Stimulated activated CD4-positive, alpha-beta T cell treated with anti-CD3 and anti-CD28 coated beads, Interleukin-1b, Interleukin-23, amount 100 ng/mL, for 4 hours (primary cell): ENCODE measurements at places on chromosomes 2 and 18.

- no peak for DNase-seq
Measured at GRCh38 chr18:79542876-79543750, 136.5 kb upstream of the CTDP1 start.

DNA sequence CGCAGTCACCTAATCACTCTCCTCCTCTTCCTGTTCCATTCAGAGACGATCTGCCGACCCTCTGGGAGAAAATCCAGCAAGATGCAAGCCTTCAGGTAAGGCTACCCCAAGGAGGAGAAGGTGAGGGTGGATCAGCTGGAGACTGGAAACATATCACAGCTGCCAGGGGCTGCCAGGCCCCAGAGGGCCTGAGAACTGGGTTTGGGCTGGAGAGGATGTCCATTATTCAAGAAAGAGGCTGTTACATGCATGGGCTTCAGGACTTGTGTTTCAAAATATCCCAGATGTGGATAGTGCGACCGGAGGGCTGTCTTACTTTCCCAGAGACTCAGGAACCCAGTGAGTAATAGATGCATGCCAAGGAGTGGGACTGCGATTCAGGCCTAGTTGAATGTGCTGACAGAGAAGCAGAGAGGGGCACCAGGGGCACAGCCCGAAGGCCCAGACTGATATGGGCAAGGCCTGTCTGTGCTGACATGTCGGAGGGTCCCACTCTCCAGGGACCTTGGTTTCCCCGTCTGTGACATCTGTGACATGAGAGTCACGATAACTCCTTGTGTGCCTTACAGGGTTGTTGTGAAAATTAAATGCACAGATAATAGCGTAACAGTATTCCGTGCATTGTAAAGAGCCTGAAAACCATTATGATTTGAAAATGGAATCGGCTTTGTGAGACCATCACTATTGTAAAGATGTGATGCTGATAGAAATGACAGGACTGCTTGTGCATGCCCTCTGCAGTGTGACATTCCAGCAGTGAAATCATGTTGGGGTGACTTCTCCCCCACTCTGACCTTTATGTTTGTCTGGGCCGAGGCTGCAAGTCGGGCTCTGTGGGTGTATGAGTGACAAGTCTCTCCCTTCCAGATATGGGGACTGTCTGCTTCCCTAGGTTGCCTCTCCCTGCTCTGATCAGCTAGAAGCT, 510 bp downstream of the IL1RN start:
- DNase-seq = no peak

DNA sequence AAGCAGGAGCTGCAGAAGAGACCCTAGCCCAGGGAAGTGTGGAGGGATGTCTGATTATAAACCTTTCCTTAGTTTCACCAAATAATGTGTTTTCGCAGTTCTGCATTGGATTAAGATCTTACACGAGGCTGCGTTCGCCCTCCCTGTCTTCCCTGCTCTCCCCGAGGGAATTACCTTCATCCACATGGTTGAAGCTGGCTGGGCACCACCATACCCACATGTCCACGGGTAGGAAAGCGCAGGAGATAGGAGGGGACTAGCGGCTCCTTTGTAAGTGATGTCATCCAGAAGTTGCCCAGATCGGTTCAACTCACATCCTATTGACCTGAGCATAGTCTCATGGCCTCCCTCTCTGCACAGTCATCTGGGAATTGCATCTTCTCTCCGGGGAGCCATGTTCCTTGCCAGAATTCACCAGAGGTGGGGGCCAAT, 1.1 kb downstream of the TTL start:
- DNase-seq = no peak

DNA sequence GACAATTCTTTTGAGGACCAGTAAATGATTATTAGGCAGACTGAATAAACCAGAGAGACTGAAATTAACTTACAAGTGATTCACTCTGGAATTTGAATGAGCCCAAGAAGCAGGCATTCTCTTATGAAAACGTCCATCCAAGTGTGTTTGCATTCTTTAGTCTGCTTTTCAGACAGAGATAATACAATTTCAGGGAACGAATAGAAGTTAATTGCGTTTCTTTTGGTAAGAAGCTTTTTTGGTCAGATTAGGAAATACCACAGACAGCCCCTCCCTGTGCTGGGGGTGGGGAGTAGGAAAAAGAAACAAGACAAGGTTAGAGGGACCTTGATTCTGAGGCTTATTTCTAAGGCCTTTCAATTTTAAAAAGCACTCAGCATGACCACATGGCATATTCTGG, 874.4 kb downstream of the SUCLG1 start:
- no peak for DNase-seq

- DNase-seq = no peak
Measured at GRCh38 chr18:67232406-67232805, 284.1 kb downstream of the DSEL start.

GRCh38 chr2:43759195-43759594, 14.6 kb upstream of the DYNC2LI1 start:
- no peak for DNase-seq

DNA sequence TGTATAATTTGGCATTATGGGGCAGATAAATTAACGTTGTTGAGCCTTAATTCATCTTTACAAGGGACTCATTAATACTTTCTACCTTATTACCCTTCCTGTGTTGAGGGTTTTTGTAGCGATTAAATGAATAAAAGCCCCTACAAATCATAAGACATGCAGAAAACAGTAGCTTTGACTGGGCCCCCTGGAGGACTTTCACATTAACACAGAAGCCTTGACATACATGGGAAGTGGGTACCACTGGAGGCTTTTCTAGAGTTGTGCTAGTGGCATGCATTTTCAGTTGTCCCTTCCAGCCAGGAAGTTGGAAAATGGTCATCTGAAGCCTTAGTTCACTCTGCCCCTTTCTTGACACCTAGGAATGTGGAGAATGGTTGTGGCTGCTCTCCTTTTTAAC, 30.2 kb downstream of the MTA3 start:
- no peak for DNase-seq

GRCh38 chr2:235924675-235925063, 243.5 kb downstream of the GBX2 start:
- no peak for DNase-seq

DNA sequence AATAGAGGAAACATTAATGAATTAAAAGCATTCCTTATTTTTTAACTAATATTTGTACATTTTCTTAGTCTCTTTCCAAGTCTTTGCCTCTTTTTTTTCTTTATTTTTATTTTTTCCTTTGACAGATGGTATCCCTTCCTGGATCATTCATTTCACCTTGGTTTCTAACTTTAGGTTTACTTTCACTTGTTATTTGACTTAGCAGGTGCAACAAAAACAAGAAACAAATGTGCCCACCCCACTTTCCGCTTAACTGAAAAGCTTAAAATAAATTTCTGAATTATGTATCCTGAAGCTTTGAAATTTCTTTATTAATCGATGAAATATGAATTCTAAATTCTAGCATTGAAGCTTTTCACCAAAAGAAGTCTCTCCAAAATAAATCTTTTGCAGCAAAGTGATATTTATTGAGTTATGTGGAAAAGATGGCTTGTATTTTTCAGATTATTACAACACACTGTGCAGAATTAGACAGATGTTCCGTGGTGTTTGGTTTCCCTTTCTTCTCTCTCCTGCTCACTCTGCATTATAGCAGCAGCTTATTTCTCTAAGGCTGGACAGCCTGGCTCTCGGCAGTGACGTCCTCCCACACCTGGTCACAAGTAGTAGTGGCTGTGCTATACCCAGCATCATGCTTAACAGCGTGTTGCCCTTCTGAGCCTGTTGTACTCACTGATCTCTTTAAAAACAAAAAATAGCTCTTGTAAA, 99.1 kb upstream of the ZNF397 start:
- DNase-seq = no peak

GRCh38 chr2:176747928-176748327, 464.7 kb upstream of the HNRNPA3 start:
- no peak for DNase-seq

DNA sequence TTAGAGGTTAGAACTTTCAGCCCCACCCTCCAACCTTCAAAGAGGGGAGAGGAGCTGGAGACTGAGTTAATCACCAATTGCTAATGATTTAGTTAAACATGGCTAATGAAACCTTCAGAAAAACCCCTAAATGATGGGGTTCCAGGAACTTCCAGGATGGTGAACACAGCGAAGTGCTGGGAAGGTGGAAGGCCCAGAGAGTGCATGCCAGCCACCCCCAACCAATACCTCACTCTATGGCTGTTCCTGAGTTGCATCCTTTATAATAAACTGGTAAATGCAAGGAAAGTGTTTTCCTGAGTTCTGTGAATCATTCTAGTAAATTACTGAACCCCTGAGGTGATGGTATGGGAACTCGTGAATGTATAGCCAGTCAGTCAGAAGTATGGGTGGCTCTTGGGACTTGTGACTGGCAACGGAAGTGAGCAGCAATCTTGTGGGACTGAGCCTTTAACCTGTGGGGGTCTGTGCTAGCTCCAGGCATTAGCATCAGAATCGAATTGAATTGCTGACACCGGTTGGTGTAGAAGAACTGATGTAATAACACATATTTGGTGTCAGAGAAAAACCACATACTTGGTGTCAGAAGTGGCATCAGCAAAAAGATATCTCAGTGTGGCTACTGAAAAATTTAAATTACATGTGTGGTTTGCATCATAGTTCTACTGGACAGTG, 37.4 kb downstream of the NPHP1 start:
- no peak for DNase-seq

DNA sequence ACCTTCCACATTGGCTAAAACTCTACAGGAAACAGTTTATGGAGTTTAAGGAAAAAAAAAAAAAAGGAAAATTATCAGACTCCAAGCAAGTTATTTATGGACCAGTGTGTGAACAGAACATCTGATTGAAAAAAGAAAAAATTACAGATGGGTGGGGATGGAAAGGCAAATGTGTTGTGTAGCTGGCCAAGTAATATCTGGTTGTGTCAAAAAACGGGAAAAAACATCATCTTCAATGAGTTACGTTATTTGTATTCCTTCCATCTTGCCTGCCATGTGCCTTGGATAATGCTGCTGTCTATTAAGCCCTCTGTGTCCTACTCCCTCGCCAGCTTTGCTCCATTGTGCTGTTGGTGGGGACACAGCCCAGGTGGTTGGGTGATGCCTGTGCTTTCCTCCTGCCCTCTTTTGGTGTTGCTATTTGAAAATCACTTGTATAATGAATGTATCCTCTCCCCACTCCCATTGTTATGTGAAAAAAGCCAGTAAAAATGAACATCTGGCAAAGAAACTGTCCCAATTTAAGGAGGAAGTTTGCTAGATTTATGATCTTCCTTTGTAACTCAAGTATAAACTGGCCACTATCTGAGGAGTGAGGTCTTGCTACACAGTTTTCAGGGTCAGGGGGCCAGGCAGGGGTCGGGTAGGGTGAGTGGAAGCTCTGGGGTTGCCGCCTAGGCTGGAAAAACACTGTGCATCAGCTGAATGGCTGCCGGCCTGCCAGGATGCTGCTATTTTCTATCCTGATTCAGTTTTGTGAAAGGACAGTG, 155.9 kb downstream of the FMNL2 start:
- no peak for DNase-seq

DNA sequence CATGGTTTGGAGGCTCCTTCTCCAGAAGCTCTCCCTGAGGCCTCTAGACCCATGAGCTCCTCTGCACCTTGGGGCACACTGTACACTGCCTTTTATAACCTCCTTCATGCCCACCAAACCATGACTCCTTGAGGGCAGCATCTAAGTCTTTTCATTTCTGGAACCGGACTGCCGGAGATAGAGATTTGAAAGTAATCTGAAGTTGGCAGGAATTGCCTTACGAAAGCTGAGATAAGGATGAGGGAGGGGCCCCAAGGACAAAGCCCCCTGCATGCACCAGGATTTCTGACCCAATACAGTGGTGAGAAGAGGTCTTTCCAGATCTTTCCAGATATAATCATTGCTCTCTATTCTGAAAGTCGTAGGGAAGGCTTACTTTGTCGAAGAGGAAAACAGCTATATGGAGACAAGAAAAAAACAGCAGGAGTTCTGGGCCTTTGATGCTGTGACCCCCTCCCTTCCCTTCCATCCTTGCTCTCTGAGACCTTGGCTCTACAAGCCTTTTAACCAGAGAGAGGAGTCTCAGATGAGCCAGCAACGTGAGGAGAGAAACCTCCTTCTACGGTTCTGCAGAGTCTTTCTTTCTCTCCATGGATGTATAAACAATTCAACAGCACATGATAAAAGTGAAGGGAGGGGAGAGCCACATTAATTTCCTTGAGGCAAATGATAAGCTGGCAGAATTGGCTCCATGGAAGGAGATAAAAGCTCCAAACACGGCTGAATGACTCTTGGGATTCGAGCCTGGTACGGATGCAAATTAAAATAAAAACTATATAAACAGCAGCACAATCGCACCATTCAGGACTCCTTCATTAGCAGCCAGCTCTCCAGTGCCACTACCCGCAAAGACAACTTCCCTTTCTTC, 88.0 kb upstream of the RTN4 start:
- DNase-seq = no peak

- no peak for DNase-seq
Measured at GRCh38 chr2:71517851-71518250, 64.5 kb downstream of the DYSF start.

DNA sequence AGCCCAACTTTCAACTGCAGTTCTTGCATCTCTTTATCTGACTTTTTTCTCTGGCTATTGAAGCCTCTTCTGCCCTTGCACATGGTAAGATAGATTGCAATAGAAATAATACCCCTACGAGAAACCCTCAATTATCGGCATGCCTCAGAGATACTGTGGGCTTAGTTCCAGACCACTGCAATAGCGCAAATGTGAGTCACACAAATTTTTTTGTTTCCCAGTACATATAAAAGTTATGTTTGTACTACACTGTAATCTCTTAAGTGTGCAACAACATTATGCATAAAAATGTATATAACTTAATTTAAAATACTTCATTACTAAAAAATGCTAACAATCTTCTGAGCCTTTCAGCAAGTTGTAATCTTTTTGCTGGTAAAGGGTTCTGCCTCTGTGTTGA, 124.7 kb downstream of the PDE1A start:
- DNase-seq = no peak

DNA sequence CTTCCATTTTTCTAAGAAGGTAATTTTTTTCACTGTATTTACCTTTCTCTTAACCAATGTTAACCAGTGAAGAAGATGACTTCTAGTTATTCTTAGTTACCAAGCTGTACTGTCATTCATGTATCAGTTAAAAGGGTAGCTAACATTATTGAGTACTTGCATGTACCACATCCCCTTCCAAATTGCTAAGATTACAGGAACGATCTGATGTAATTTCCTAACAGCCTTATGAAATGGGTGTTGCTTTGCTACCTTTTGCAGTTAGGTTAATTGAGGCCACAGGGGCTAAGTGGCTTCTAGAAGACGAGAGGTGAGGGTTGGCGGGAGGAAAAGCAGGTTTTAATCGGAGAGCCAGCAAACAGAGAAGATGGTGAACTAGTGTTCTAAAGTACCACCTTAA, 1.8 kb upstream of the SULT6B1 start:
- no peak for DNase-seq

DNA sequence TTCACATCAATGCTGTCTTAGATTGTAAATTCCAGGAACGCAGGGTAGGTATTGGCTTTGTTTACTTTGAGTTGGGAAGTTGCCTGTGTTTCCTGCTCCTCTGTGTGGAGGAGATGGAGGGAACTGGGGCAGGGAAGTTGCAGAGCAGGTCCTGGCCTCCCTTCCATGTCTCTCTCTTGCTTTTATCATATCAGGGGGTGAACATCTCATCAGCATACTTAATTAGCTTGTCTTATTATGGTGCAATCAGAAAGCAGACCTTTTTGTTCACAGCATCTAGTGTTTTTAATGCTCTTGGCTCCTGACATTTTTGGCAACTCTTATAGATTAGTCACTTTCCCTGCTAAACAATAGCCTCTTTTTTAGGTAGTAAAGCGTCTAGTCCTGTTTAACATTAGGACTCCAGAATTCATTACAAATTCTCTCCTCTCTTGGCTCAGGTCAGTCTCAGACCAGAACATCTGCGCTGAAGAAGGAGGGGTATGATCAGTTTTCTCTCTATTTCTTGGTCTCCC, 11.5 kb upstream of the DIPK1C start:
- DNase-seq = no peak
